Pulmonary artery endothelial cell (primary cell): ENCODE measurements at places on chromosomes 4 and X. TPM values are rescaled to one million over a fixed set of nuclear protein-coding genes. Genes with fewer than 3 reads are reported as not detected.

The PFKFB1 gene
- total RNA-seq = not detected in 2 replicates

The AIMP1 gene
- 22.6 and 30.8 TPM in 2 replicates for total RNA-seq

The FAM236D gene
- total RNA-seq = not detected in 2 replicates

The DCX gene
- not detected in 2 replicates for total RNA-seq

The USP27X gene
- 3.5 and 3.6 TPM in 2 replicates for total RNA-seq

The PLXNB3 gene
- total RNA-seq = 3.9 and 5.5 TPM in 2 replicates

The IL1RAPL1 gene
- total RNA-seq = 0.92 TPM in 1 of 2 replicates, not detected in the other

The GPR78 gene
- not detected in 2 replicates for total RNA-seq

The SPON2 gene
- total RNA-seq = 0.07 and 0.28 TPM in 2 replicates

The CD40LG gene
- total RNA-seq = not detected in 2 replicates

The SOX3 gene
- total RNA-seq = not detected in 2 replicates

The GAGE12J gene
- total RNA-seq = not detected in 2 replicates
